Right forelimb (tissue), 1 donor: ENCODE measurements at places on chromosomes 3 and 15.

DNA sequence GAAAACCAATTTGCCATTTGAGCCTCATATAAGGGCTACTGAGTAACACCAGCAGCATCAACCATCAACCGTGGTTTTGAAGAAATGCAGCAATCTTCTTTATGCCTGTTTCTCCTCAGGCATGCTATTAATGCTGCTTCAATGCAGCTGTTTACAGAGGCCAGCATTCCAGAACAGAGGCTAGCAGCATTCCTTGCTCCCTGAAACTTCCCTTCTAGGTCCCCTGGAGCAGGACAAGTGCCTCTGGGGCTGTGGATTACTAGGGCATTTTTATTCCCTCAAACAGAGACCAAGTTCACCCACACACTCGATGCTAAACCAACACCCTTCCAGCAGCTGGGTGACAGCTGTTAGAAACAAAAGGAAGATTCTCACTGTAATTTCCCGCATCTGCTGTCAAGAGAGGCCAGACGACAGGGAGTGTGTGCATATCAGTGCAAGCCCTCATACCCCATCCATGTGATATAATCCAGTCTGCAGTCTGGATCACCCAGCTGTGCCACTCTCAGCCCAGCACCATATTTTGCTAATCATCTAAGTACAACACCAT is 57.5 kb downstream of the HOMER2 start:
- DNase-seq = peak; percentile 52

DNA sequence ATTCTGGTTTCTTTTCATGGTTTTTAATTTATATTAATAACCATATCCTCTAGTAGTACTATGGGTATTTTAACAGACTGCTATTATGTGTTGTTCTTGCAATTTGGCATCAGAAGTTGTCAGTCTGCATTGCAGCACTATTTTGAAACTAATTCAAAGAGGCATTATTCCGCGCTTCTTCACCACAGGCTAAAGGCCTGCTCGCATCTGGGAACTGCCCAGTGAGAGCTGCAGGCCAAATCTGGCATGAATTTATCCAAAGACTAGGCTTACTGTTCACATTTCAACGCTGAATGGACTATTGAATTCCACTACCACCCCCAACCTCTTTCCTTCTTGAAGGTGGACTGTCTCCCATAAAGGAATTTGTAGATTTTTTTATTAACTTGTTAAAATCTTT is 310.4 kb upstream of the NR2F2 start:
- no peak for DNase-seq

DNA sequence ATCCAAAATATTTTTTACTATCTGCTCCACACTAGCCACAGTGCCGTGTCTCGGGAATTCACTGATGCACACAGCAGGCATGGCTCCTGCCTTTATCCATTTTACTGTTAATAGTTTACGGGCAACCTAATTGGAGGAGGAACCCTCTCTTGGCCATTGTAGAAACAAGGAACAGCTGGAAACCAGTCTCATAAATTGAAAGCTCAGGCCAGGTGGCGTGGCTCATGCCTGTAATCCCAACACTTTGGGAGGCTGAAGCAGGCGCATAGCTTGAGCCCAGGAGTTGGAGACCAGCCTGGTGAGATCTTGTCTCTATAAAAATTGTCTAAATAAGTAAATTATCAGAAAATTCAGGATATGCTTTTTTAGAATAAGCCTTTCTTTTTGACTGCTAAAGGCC is 39.0 kb downstream of the IL5RA start:
- DNase-seq = no peak

DNA sequence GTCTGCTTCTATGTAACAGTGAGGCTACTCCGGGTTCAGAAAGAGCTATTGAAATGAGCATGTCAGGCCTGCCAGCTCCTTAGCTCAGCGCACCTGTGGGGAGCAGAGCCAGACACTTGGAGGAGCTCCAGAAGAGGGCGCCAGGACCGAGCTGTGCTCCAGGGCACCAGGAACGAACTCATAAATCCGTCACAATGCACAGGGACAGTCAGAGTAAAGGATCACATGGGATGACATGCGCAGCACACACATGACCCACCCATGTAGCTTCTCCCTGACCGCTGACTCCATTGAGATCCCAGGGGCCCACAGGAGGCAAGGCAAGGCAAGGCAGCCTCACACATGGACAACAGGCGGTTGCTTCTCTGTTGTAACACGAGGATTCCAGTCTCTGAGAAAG is 26.0 kb upstream of the GNB5 start:
- no peak for DNase-seq

GRCh38 chr3:152043620-152044019 is 170.2 kb downstream of the SUCNR1 start:
- no peak for DNase-seq

GRCh38 chr3:2477620-2478019 is 379.0 kb downstream of the CNTN4 start:
- no peak for DNase-seq

- no peak for DNase-seq
These were observed 227.2 kb downstream of the RSRC1 start for GRCh38 chr3:158337110-158337509.

DNA sequence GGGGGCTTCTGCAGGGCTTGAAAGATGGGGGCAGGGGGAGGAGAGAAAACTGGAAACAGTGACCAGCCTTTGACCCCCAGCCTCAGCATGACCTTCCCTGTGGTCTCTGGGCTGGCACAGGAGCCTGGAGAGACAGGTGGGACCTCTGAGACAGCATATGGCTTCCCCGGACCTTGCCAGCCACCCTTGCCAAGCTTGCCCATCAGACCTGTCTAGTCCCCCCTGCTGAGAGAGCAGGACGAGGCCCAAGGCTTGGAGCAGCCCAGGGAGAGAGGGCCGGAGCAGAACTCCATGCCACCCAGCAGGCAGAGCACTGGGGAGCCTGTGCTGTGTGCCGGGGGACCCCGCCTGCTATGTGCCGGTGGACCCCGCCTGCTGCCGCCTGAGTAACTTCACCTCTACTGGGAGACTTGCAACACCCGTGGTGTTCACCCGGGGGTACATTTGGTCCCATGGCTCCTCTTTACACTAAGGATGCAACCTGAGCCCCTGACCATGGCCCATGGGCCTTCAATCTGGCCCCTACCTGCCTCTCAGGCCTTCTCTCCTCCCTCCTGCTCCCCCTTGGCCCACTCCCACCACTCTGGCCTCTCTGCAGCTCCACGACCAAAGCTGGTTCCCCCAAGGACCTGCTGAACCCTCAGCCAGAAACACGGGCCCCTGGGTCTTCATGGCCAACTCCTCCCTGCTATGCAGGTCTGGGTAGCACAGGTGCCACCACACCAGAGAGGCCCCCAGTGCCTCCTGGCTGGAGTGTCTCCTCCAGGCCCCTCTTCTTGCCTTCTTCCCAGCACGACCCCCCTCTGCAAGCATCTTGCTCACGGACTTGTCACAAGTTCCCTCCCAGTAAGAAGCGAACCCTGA is 21.1 kb upstream of the SLC41A3 start:
- peak; percentile 10 for DNase-seq

DNA sequence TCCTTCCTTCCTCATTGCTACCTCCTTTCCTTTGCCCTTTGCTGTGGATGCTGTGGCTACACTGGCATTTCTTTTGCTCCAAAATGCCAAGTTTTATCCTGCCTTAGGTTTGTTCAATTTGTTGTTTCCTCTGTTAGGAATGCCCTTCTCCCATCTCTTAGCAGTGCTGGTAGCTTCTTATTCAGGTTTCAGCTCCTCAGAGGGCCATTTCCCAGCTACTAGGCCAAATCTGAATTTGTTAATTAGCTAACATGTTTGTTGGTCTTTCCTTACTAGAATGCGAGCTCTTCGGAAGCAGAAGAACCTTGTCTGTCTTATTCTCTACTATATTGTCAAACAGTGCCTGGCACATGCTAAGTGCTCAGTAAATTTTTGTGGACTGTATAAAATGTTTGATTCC is 11.0 kb downstream of the MAPK6 start:
- DNase-seq = no peak

DNA sequence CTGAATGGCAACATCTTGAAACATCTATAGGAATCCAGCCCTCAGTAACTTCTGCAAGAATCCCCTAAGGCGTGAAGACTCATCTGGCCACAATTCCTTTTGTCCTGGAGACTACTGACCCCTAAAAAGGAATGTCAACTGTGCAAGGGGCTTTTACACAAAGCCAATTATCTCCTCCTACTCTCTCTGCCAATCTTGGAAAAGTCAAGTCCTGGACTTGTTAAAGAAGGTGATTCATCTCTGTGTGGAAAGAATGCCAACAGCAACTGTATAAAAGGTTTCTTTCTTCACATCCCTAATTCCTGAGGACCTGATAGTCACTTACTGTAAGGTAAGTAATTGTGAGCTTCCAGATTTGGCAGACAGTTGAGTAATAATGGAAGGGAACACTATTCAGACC is 22.3 kb downstream of the THRB start:
- DNase-seq = no peak

- no peak for DNase-seq
These were observed 120.0 kb downstream of the EEFSEC start for GRCh38 chr3:128273109-128273840.

DNA sequence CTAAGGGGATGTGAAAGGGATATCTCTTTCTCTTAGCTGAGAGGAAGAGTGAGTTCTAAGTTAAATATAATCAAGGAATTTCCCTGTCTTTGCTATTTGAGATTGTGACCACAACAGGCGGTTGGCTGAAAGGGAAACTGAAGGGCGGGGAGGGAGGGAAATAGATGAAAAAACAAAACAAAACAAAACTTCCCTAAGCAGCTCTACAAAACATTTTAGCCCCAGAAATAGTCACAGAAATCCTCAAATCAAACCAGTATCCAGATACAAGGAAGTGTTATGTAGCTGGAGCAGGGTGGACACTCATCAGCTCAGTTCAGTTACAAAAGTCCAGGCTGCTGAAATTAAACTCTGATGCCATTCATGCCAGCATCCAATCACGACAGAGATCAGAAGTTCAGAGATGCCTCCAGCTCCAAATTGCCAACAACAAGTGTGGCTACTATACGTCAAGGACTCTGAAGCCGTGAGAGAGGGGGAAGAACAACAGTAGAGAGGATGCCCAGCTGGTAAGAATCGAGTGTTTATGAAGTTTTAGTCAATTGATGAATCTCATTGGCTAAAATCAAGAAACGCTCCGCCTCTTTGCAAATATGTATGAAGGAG is 319 bp upstream of the TP63 start:
- DNase-seq = peak; percentile 46

- no peak for DNase-seq
These were observed 19.1 kb upstream of the RAP2B start for GRCh38 chr3:153142961-153143360.

GRCh38 chr3:140731440-140732119 is 53.7 kb downstream of the TRIM42 start:
- DNase-seq = no peak

DNA sequence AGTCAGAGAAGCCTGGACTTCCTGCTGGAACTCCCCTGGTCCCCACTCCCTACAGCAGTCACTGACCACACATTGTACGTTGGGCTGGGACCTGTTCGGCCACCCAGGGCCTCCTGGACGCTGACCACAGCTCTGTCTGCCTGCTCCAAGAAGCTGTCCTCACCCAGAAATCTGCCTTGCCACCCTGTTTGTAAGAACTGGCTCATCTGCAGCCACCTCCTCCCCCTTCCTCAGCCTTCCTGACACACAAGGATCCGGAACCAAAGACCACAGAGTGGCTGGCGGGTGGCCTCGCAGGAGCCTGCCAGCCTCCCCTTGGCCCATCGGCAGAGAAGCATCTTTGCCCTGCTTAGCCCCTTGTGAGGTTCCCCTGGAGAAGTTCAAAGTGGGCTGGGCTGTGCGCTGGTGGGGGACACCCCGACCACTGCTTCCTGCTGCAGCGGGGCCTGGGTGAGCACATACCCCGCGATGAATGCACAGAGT is 91.9 kb downstream of the PCSK6 start:
- DNase-seq = no peak
